ENCODE measurements at places on chromosomes 2 and 18.

DNA sequence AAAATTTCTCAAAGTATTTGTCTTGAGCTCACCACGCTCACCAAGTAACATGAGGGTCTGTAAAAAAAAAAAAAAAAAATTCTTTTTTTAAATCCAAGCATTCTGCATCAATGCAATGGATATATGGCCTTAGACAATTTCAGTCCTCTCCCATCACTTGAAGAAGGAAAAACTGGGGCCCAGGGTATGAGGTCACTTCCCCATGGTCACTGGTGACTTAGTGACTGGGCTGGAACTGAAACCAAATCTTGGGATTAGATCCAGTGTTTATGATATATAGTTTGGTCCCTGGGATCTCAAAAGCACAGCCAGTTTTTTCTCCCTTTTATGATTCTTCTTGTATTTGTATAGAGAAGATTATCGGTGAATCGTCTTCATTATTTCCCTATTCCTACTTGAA lies 477.9 kb upstream of the TNP1 start:
- peak; percentile 38 for DNase-seq

DNA sequence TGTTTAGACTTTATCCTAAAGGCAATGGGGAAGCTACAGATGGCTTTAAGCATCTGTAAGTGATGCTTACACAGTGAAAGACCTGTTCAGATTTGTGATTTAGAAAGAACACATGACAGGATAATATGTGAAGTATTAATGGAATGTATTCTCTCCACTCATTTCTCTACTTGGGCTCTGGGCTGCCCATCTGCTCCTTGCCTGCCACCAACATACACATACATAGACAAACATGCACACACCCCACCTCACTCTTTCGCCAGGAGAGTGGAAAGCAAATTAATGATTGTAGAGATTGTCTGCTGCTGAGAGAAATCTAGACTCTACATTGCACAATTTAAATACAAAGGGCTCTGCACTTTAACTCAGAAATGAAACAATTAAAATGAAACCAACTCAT lies 61.0 kb upstream of the NFE2L2 start:
- no peak for DNase-seq

DNA sequence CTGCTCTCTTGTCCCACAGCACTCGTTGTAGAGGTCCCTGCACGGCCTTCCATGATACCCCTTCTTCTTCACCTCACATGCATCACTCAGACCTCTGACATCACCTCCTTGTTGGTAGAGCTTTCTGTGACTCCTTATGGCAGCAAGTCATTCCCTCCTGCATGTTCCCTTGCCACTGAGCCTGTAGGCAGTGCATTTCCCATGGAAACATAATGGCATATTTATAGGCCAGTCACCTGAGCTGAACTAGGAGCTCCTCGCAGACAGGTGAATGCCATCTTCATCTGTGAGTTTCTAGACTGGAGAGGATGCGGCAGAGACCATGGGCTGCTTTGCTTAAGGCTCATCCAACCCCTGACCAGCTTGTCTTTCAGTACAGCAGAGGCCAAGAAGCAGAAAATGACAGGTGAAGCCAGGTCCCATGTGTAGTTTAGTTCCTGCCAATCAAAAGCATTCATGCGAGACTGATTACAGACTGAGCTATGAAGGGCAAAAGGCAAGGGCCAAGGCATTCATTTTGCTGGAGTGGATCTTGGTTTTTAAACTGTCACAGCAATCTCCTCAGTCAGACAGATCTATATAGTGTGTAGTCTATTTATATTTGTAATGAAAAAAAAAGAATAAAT lies 59.4 kb upstream of the NEDD4L start:
- DNase-seq = no peak

- no peak for DNase-seq
Measured at GRCh38 chr2:216485237-216485636, 13.4 kb upstream of the RPL37A start.

DNA sequence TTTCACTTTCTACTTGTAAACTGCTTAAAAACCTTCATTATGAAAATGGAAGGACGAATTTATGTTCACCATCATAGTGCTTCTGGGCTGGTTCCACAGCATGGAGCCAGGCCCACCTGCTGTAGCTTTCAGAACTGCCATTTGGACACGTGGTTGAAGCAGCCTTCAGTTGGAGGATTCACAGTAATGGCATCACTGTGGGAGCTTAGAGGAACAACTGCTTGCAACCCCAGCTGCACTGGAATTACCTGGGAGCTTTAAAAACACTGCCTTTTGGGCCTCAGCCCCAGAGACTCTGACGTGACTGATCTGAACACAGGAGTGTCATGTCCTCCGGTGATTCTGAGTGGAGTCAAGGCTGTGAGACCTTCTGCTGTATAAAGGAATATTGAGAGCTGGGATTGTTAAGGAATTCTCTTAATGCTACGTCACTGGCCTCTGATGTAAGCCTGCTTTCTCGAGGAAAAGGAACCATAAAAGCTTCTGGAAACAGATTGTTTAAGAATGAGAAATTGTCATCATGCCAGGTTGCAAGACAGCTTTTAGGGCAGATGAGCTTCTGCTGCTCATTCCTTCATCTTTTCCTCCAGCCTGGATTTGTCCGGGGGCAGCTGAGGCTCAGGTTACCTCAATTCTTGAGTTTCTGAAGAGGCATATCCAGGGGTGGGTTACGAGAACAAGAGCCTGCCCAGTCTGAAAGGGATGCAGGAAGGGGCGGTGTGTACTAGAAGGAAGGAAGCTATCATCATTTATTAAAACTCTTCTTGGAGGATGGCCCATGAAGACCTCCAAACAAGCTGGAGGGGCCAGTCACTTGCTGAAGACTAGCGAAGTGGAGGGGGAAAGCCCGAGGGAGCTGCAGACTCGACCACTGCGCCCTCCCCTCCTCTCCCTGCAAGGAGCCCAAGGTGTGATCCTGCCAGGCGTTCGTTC lies 1.3 kb upstream of the IL1R1 start:
- DNase-seq = no peak

- no peak for DNase-seq
Measured at GRCh38 chr2:2014251-2014771, 270.0 kb upstream of the PXDN start.

- DNase-seq = peak; percentile 18
Measured at GRCh38 chr2:165203689-165204559, at the start of gene SCN3A. Gene SCN3A (minus strand): TSS chr2:165204050. CDS start chr2:165176394, 27,656 bp downstream.

DNA sequence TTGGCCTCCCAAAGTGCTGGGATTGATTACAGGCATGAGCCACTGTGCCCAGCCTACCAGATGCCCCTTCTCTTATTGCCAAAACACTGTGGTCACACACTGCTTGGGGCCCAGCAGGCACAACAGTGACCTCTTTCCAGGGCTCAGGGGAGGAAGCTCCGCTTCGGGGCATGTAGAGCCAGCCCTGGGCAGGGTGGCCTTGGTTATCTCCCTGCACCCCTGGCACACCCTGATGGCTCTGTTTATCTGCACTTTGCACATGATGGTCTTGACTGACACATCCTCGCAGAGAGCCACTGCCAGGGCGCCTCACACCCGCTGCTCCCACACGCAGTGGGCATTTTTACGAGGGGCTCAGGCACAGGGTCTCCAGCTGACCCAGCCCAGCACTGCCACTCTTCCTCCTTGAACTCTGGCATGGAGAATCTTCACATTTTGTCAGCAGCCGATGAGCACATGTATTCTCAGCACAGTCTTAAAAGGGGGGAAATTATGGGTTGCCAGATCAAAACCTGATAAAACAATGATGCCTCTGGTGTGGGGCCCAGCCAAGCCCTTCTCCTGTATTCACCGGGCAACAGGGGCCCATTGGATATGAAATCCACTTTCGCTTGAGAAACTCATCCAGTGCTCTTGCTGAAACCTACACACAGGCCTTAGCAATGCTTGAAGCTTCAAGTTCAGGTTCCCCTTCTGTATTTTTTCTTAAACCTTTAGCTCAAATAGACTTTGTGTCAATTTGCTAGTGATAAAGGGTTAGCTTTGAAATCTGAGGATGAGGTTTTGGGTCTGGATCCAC lies 5.9 kb downstream of the GYPC start:
- DNase-seq = peak; percentile 22

GRCh38 chr2:68839260-68839833 lies 31.9 kb downstream of the BMP10 start:
- DNase-seq = peak; percentile 42

- DNase-seq = peak; percentile 3
Measured at GRCh38 chr2:107111623-107112022, 225.7 kb upstream of the ST6GAL2 start.

GRCh38 chr2:127498386-127498785 lies 27.9 kb downstream of the IWS1 start:
- DNase-seq = peak; percentile 49

GRCh38 chr18:9855681-9856080 lies 30.1 kb upstream of the TXNDC2 start:
- no peak for DNase-seq

DNA sequence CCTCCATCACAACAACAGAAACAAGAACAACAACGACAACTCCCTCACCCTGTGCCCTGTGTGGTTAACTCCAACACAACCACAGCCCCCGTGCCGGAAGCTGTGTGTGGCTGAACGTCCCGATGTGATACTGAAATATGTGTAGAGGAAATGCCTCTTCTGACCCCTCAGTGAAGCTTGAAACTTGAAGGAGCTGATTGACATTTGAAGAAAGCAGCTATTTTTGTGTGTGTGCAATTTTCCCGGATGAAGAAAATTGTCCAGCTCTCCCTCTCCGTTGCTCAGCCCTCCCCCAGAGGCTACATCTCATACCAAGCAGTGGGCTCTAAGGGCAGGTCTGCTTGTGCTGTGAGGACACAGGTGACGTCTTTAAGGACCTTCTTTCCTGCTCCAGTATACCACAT lies 173.8 kb downstream of the ICOS start:
- peak; percentile 32 for DNase-seq

DNA sequence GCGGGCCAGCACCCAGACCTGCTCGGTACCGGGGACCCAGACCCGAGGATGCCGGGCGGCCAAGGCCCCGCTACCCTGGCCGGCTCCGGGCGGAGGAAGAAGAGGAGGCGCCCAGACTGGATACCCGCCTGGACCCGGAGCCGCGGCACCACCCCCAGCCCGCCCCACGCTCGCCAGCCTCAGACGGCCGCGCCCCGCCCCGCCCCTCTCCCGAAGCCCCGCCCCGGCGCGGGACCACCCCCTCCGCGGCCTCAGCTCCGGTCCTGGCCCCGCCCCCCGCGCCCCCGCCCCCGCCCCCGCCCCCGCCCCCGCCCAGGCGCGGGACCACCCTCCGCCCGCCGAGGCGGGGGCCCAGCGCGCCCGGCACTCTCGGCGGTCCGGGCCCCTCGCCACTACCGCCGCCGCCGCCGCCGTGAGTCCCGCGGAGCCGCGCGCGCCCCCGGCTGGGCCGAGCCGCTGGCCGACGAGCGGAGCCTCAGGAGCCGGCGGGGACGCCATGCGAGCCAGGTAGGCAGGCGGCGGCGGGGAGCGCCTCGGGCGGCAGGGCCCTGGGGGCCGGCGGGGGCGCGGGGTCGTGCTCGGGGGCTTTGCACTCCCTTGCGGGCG lies at the start of gene SH3BP4:
Gene SH3BP4, plus strand, starts transcription at position 354 of the 606 bp plus-strand sequence. CDS start 82,986 bp downstream, outside the sequence.
- peak; percentile 17 for DNase-seq

DNA sequence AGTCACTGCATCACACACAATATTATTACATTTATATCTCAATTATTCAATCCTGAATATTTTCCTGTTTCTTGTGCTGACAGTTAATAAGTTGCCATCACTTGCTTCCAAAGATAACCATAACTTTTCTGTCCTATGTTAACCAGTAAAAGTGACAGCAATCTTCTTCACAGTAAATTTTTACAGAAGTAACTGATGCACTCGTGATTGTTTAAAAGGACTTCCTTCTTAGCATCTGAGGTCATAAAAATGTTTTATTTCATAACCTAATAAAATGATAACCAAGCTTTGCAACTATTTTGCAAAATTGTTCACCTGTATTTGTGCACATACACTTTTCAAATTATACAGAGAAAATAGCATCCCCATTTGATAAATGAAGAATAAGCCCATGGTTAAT lies 20.6 kb upstream of the ANKRD62 start:
- peak; percentile 44 for DNase-seq

GRCh38 chr2:159157361-159158209 lies 128.9 kb downstream of the WDSUB1 start:
- no peak for DNase-seq

DNA sequence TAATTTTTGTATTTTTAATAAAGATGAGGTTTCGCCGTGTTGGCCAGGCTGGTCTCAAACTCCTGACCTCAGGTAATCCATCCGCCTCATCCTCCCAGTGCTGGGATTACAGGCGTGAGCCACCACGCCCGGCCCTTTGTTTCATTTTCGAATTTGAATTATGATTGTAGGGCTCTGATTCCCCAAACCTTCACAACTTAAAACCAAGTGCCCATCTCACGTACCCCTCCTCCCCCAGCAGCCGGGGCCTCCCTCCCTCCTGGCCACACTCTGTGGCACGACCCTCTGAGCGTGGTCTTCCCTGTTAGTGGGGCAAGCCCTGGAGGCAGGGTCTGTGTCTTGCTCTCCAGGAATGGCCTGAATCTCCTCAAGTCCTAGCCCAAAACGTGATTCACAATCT lies 166.5 kb downstream of the ASB1 start:
- DNase-seq = no peak

DNA sequence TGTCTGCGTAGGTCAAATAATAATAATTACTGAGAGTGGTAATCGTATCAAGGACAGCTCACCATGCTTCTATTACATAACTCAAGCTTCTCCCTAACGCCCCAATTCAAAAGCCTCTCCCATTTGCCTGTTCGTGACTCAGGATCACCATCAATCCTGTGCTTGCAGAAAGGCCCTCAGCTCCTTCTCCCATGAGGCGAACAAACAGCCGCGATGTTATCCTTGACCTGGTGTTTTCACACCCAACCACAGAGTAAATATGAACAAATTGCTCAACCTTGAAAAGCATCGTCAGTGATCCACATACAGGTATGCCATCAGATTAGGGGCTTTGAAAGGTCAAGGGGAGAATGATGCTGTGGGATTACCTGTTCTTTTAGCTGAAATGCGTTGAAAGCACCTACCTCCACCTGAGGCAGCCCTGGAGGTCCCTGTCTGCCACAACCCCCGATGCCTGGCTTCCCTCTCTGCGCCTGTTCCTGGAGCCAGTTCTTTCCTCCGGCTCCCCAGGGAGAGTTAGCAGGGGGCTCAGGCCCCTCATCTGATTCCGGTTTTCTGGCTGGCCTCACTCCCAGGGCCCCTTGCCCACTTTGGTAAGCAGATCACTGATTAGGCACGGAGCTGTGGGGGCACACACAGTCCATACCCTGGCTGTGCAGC lies 39.1 kb upstream of the ODC1 start:
- DNase-seq = no peak

DNA sequence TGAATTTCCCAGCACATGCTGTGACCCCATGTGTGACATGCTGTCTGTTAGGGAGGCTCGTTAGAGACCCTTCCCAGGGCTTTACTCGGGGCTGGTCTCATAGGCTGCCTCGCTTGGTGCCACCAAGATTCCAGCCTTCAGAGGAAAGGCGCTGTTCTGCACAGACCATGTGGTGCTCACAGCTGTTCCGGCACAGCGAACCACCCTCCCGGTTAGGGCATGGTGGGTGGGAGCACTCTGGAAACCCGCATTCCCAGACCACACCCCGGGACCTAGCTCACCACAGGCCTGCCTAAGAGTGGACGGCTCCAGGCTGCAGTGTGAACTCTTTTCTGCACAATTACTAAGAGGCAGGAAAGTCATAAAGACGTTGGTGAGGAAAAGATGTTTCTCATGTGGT lies 112.0 kb downstream of the MBP start:
- DNase-seq = no peak

- no peak for DNase-seq
Measured at GRCh38 chr2:236623816-236624215, 54.2 kb downstream of the ACKR3 start.

All from inflammatory macrophage treated with lipopolysaccharide for 4 hours (primary cell).